MCF 10A (cell line): ENCODE measurements at places on chromosomes 16 and 17.

GRCh38 chr17:7632492-7632894 is 2.6 kb downstream of the SHBG start:
- peak; percentile 69 for DNase-seq

DNA sequence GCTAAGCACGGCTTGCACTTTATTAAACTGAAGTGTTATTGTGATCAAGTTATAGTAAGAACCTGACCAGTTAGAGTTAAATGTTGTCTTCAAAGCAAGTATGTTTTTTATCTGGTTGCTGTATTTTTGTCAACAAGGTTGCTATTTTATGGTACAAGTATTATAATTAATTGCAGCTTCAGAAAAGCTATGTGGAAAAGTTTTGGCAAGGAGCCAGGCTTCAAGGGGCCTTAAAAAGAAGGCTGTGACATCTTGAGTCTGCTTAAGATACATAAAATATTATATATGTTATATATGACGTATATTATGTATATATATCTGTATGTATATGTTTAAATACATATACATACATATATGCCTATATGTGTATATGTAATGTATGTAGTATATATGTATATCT is 1461.2 kb upstream of the CDH8 start:
- DNase-seq, result no peak

GRCh38 chr17:63390090-63390489 is 56.0 kb downstream of the CYB561 start:
- DNase-seq, result no peak

GRCh38 chr17:8830141-8830540 is 31.0 kb upstream of the MFSD6L start:
- DNase-seq, result no peak

DNA sequence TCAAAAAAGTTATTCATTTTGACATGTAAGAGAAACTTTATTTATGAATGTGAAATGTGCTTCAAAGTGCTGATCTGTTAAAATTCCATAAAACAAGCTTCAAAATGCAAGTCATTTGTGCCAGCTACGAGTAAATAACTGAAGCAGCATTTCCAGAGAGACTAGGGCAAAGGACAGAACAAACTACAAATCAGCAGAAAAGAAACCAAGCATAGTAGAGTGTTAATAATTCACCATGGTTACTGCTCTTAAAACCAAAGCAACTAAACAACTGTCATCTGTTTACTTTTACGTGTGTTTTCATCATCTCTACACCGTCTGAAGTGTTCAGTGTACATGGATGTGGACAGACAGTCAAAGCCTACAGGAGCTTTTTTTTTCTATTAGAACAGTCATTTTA is 1.6 kb upstream of the ASPA start:
- DNase-seq, result no peak

- DNase-seq, result peak; percentile 29
Measured at GRCh38 chr17:82064433-82065192, 991 bp downstream of the DUS1L start.

DNA sequence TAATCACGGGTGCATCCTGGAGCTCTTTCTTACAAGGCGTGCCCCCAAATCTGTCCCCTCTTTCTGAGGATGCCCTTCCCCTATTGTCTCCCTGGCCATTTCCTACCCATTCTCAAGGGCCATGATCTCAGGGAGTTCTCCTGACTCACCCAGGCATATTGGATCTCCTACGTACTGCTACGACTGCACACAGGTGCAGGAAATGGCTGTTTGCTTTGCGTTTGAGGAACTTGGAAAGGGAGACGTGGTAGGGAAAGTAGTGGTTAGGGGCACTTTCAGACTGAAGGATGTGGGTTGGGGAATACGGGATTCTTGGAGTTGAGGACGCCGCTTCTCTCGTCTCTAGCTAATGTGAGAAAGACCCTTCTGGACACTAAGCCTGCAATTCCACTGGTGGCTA is 18.7 kb upstream of the MEOX1 start:
- DNase-seq, result no peak

- DNase-seq, result peak; percentile 24
Measured at GRCh38 chr17:70100983-70101382, 26.0 kb downstream of the KCNJ16 start.

- DNase-seq, result no peak
Measured at GRCh38 chr16:65038100-65038499, 83.8 kb downstream of the CDH11 start.

- DNase-seq, result no peak
Measured at GRCh38 chr16:21172650-21173049, 14.2 kb downstream of the LDAF1 start.

DNA sequence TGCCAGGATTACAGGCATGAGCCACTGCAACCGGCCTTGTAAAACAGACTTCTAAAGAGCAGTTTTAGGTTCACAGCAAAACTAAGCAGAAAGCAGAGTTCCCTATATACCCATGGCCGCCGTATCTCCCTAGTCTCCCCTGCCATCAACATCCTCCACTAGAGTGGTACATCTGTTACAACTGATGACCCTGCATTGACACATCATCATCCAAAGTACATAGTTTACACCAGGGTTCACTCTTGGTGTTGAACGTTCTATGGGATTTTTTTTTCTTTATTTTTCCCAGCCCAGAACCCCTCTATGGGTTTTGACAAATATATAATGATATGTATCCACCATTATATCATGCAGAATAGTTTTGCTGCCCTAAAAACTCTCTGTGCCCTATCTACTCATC is 155.2 kb downstream of the RAB11FIP4 start:
- DNase-seq, result no peak

GRCh38 chr17:51050291-51051033 is 70.2 kb downstream of the SPAG9 start:
- no peak for DNase-seq

- no peak for DNase-seq
Measured at GRCh38 chr17:12316021-12316420, 295.3 kb downstream of the MAP2K4 start.

- DNase-seq, result no peak
Measured at GRCh38 chr17:77786740-77787505, 171.6 kb upstream of the TNRC6C start.

GRCh38 chr16:87263418-87264052 is 53.7 kb downstream of the C16orf95 start:
- DNase-seq, result peak; percentile 26

DNA sequence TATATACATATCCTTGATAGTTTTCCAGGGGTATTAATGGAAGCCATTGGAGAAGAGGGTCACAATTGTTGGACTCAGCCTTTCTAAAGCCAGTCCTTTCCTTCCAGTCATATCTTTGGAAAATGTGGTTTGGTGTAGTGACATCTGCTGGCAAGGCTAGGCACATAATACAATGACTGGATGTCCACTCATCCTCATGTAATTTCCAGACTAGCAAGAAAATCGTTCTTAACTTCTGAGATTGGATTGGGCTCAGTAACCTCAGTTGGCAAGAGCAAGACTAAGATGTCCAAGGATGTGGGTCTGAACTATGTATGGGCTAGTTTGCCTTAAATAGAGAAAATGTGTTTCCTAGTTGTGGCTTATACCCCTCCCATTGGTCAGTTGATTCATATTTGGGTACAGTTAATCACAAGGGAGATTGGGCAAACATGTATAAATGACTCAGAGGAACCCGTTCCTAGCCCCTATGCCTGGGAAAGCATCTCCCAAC is 8.7 kb upstream of the KAT7 start:
- peak; percentile 58 for DNase-seq

DNA sequence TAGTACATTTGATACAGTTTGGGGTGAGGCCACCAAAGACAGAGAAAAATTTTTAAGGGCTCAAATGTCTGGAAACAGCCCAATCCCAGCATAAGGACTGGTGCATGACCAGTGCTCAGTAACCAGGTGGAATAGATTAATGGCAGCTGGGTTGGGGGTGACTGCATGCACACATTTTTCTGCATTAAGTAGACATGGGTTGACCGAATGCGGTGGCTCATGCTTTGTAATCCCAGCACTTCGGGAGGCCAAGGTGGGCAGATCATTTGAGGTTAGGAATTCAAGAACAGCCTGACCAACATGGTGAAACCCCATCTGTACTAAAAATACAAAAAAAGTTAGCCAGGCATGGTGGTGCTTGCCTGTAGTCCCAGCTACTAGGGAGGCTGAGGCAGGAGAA is 121.1 kb upstream of the HSBP1 start:
- no peak for DNase-seq

DNA sequence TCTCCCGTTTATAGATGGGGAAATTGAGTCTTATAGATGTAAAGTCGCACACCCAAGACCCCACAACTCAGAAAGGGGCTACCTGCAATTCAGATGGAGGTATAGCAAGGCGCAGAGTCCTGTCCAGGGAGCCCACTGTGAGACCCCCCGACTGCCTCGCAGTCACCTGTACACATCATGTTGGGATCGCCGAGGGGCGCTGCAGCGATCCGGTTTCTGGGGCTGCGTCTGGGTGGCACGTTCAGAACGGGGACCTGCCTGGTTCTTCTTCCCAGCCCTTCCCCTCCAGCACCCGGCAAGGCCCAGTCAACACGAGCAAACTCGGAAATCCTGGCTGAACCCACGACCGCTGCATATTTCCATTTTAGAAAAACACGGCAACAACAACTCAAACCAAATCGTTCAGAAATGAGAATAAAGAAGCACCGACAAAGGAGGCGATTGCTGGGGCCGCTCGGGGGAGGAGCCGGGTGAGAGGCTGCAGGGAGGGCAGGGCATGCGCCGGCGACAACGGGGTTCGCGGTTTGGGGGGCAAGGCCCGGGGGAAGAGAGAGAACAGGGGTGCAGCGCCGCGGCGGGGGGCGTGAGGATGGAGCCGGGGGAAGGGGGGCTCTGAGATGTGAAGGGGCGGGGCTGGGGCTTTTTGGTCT is 643 bp downstream of the HSDL1 start:
- DNase-seq, result peak; percentile 16

GRCh38 chr16:66658143-66658859 is 38.2 kb downstream of the CMTM4 start:
- no peak for DNase-seq

DNA sequence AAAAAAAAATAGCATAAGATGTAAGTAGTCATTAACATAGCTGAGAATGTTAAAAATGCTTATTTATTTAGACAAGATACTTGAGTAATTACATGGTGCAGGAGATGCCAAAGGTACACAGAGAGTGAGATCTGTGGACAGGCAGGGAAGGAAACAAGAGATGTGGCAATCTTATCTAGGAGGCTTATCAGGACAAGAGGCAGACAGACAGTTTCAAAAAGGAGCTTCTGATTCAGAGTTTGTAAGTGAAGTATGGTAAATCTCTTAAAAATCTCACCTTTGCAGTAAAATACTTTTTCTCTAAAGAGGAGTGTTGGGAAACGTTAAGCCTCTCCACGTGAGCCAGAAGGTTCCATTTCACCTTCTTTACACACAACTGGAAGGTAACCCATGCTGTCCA is 19.9 kb upstream of the GHDC start:
- DNase-seq, result no peak

- no peak for DNase-seq
Measured at GRCh38 chr17:61410141-61411010, 10.7 kb downstream of the TBX2 start.

GRCh38 chr17:151886-152859 is 14.8 kb downstream of the SCGB1C2 start:
- no peak for DNase-seq

- DNase-seq, result no peak
Measured at GRCh38 chr16:58187092-58187491, 10.8 kb downstream of the CSNK2A2 start.

GRCh38 chr16:89095491-89095951 is 1.9 kb downstream of the ACSF3 start:
- DNase-seq, result no peak

GRCh38 chr17:21289902-21290571 is 5.5 kb downstream of the MAP2K3 start:
- no peak for DNase-seq

GRCh38 chr17:63826468-63827001 is 696 bp upstream of the PSMC5 start:
- no peak for DNase-seq

DNA sequence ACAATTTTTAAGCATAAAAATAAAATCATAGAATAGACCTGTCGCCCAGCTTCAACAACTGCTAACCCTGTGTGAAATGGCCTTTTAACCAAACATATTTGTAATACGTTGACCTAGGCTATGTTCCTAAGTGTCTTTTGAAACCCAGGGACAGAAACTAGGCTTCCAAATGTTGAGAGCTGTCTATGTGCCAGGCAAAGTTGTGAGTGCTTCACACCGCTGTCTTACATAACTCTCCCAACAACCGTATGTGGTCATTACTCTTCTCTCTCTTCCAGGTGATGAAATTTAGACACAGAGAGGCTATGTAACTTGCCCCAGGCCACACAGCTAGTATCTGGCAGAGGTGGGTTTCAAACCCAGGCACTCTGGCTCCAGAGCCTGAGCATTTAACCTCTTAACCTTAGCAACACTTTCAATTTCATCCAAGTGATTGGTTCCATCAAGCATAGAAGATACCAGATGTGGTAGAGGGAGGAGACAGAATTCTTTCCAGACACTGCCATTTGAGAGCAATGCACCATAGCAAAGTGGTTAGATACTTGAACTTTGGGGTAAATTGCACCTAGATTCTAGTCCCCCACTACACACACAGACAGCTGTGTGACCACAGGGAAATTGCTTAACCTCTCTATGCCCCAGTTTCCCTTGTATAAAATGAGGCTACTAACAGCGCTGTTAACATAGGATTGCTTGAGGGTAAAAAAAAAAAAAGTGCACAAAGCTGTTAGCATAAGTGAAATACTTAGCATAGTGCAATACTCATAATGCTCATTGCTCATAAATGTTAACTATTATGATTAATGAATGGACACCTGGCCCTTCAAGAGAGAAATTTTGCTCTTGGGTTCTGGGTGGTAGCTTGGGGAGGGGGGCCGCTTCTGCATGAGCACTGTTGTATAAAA is 160.6 kb downstream of the IRX3 start:
- DNase-seq, result no peak

DNA sequence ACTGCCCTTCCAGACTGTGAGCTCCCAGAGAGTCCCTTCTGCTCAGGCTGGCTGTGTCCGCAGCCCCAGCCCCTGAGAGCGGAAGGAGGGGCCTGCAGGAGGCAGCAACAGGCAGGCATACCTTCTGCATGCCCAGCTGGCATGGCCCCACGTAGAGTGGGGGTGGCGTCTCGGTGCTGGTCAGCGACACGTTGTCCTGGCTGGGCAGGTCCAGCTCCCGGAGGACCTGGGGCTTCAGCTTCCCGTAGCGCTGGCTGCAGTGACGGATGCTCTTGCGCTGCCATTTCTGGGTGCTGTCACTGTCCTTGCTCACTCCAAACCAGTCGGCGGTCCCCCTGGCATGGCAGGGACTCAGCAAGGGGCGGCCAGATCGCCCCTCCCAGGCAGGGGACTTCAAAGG is 9.0 kb downstream of the RHBDF1 start:
- DNase-seq, result no peak

- no peak for DNase-seq
Measured at GRCh38 chr16:89638455-89638854, 19.1 kb downstream of the CHMP1A start.

DNA sequence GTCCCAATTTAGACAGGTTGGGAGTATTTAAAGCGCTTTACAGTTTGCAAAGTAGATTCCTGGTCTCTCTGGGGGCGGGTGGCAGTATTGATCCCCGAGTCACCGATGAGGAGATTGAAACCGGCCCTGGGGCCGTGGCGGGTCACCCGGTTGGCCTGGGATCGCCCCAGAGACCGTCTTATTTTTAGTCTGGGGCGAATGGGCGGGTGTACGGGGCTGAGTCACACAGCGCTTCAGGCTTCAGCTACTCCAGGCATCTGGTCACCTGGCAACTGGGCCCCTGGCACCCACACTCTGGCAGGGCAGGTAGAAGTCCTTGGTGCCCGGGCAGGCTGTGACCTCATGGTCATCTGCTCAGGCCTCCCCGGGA is 669 bp downstream of the MIEF2 start:
- peak; percentile 71 for DNase-seq

- DNase-seq, result peak; percentile 60
Measured at GRCh38 chr16:54285414-54286089, 1.0 kb downstream of the IRX3 start.
